Spinal cord (tissue), 10 donors: ENCODE measurements at places on chromosomes 3 and 15. TPM values are rescaled to one million over a fixed set of nuclear protein-coding genes. Genes with fewer than 3 reads are reported as not detected.

The TMEM266 gene
- 3.4 TPM for total RNA-seq

The FEM1B gene
- 128 TPM for total RNA-seq

The PRSS50 gene
- not detected for total RNA-seq

The ERICH6 gene
- 0.40 TPM for total RNA-seq

The GRIP2 gene
- total RNA-seq, result 8.4 TPM

The CCDC54 gene
- 0.30 TPM for total RNA-seq

The FHIT gene
- total RNA-seq, result 8.4 TPM

The ANKRD63 gene
- total RNA-seq, result not detected

The LXN gene
- total RNA-seq, result 12.8 TPM

The FBXO40 gene
- total RNA-seq, result 0.10 TPM

The NR1I2 gene
- 0.69 TPM for total RNA-seq

The ROPN1 gene
- total RNA-seq, result not detected

The C3orf80 gene
- 3.9 TPM for total RNA-seq

The STRIT1 gene
- not detected for total RNA-seq

The ADAMTS7 gene
- total RNA-seq, result 4.9 TPM

The SLC22A13 gene
- 0.40 TPM for total RNA-seq

The SCG3 gene
- total RNA-seq, result 25.4 TPM

The DAZL gene
- total RNA-seq, result 0.06 TPM

The CYP11A1 gene
- 0.89 TPM for total RNA-seq

The CHST2 gene
- 21.5 TPM for total RNA-seq

The ISG20 gene
- total RNA-seq, result 2.0 TPM

The GTPBP8 gene
- 18.5 TPM for total RNA-seq

The CLDN18 gene
- total RNA-seq, result not detected

The PTX3 gene
- 5.6 TPM for total RNA-seq

The CHRNA5 gene
- 0.99 TPM for total RNA-seq

The MYO5A gene
- 47.8 TPM for total RNA-seq

The PCOLCE2 gene
- total RNA-seq, result 11.5 TPM

The LHFPL4 gene
- total RNA-seq, result 14.5 TPM

The NPAP1 gene
- total RNA-seq, result 0.44 TPM

The TMEM42 gene
- total RNA-seq, result 30.7 TPM

The MUC13 gene
- total RNA-seq, result not detected

The KLHL40 gene
- total RNA-seq, result not detected

The MUC4 gene
- total RNA-seq, result 0.59 TPM

The ICE2 gene
- total RNA-seq, result 43.6 TPM

The MKRN3 gene
- total RNA-seq, result 7.4 TPM

The CAV3 gene
- 0.30 TPM for total RNA-seq

The ZNF80 gene
- 0.06 TPM for total RNA-seq

The RLBP1 gene
- 3.6 TPM for total RNA-seq

The DTX3L gene
- 13.4 TPM for total RNA-seq

The SV2B gene
- total RNA-seq, result 6.6 TPM

The PLA2G4E gene
- total RNA-seq, result not detected

The GATA2 gene
- 4.6 TPM for total RNA-seq

The NDN gene
- 117 TPM for total RNA-seq

The BSN gene
- 14.8 TPM for total RNA-seq
